ENCODE measurements at places on chromosomes 6 and 20. TPM values are rescaled to one million over a fixed set of nuclear protein-coding genes. Genes with fewer than 3 reads are reported as not detected.

The SLC17A3 gene
- total RNA-seq, result not detected

The SPDEF gene
- not detected for total RNA-seq

The SIRPG gene
- total RNA-seq, result not detected

The OR12D3 gene
- total RNA-seq, result not detected

The CDH22 gene
- 6.4 TPM for total RNA-seq

All from Karpas-422 (cell line).